ENCODE measurements at places on chromosomes 5 and 9.

DNA sequence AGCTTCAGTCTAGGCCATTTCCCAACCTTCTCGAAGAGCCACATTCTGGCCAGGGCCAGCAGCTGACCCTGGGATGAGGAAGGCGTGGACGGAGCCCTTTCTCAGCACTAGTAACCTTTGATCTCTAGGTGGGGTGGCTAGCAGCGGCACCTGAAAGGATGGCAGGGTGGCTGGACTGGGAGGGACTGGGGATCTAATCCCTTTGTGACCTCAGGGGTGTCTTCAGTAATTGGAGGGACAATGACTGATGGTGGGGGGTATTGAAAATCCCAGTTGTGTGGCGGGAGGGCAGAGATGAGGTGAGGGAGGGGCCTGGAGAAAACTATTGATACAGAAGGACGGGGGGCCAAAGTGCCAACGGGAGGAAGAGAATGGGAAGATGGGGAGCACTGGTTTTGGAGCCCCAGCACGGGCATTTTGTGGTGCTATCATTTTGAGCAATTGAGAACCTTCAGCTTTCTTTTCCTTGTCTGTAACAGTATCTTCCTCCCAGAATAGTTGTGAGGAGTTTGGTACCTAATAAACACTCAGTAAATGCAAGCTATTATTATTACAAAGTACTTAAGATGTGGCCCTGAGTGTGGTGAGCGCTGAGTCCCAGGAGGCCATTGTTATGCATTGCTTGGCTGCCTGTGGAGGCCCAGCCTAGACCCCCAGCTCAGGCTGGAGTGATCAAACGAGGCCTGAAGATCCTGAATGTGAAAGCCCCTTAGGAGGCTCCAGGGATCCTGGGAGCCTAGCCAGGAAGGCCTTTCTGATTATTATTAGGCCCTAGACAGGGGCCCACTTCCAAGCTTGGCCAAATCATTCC lies 37.3 kb upstream of the UBE2D2 start:
- DNase-seq: no peak

GRCh38 chr9:8408575-8409190 lies 609.1 kb upstream of the DMAC1 start:
- DNase-seq: no peak

DNA sequence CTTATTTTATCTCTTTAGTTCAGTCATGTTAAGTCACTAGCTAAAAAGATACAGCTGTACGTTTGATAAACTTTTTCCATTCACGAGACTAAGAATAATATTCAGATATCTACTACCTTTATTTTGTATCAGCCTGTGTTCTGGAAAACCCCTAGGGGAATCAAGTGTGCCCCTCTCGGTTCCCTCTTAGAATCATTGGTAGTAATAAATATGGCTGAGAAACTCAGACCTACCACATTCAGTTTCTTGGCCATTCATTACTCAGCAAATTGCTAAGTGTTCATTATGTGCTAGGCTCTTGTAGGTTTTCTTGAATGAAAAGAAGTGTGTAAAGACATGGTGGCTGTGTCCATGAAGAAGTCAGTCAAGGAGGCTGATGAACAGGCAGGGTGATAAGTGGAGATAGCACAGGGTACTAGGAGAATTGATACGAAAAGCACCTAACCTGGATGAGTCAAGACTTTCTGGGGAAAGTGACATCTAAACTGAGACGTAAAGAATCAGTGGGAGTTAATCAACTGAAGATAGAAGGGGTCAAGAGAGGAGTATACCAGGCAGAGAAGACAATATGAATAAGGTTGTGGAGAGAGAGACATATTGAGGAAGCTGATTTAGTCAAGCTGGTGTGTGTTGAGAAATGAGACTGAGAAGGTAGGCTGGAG lies 86.2 kb downstream of the CSNK1G3 start:
- DNase-seq: no peak

GRCh38 chr5:17192191-17192590 lies 25.2 kb upstream of the BASP1 start:
- no peak for DNase-seq

DNA sequence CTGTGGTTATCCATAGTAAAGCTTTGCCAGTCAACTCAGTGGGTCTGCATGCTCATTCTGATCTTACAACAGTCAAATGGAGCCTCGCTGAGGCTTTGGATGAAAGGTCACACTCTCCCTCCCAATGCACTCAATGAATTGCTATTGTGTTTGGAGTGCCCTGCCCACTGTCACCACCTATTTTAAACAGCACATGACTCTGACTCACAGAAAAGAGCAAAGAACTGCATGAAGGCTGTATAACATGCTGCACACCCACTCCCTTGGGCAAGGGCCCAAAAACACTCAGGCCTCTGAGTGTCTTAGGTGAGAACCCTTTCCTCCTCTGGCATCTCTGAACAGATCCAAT lies 118.7 kb upstream of the CCDC112 start:
- DNase-seq: no peak

DNA sequence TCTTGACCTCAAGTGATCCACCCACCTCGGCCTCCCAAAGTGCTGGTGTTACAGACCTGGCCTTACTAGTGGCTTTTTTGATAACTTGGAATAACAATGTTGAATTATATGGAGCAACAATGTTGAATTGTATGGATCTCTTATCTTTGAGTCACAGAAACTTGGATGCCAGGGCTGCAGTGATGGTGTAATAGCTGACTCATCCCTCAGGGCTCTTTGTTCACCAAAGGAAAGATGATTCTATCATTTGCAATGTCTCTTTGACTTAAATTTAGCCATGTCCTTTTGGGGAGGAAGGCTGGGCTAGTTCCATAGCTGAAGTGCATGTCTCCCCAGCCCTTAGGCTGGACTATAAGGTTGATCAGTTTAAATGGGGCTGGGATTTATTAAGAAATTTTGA lies 172.3 kb downstream of the PDZD2 start:
- DNase-seq: no peak

- DNase-seq: no peak
Measured at GRCh38 chr9:70492319-70492777, 77.9 kb upstream of the KLF9 start.

DNA sequence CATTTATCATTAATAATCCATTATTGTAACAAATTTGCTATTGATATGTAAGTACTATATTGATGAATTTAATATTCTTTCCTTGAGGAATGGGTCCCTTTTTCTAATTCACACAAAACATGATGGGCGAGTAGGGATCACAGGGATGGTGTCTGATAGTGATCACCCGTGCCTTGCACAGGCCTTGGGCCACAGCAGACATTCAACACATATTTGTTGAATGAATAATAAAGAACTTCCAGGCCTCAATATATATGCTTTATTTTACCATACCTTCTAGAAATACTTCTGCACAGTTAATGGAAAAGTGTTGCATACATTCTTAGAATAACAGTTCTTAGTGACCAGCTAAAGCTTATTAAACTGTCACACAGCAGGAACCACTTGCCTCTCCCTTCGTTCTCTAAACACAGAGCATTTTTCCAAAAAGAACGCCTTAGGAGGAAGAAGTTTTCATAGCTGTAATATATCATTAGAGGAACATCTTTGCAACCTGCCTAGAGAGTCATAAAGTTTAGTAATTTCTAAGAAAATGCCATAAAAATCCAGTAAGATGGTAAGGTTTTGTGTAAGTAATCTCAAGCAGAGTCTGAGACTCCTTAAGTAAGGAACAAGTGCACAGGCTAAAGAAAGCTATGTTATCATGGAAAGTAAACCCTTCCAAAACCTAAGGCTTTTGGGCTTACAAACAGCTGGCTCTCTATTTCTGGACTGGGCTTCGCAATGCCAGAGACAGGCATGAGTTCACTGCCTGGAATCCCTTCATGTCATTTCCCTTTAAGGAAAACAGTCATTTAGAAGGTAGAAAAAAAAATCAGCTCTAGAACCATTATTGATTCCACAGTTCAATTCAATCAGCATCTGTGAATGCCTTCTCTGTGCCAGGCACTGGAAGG lies 17.7 kb downstream of the TTLL11 start:
- no peak for DNase-seq

- DNase-seq: no peak
Measured at GRCh38 chr5:157963761-157964160, 104.8 kb upstream of the CLINT1 start.

GRCh38 chr9:109972026-109972882 lies 192.3 kb downstream of the PALM2AKAP2 start:
- no peak for DNase-seq

- no peak for DNase-seq
Measured at GRCh38 chr9:128499920-128500319, 4.6 kb upstream of the GLE1 start.

DNA sequence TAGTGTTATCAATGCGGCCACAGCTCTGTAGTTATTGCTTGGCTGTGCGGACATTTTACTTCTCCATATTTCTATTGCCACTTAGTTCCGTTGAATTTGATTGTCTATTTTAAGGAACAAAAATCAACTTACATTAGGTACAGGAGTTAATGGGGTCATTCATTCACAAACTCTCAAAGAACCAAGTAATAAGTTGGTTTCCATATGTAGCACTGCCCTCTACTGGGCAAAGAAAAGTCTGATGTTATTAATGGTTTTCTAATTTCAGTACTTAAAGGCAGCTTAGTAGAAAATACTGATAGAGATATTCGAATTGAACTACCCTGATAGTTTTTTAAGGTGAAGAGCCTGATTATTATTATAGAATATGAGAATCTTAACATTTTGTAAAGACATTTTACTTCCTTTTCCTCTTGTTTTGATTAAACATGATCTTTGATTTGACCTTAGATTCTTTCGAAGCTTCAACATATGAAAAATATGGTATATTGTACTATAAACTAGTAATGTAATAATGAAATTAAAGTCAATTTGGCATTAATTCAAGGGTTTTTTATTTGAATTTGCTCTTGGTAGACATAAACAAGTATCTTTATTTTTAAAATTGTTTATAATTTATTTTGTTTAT lies 119.5 kb upstream of the CTNND2 start:
- no peak for DNase-seq

GRCh38 chr9:72396247-72397091 lies 31.5 kb upstream of the ZFAND5 start:
- no peak for DNase-seq

- no peak for DNase-seq
Measured at GRCh38 chr5:35001842-35002241, 45.9 kb downstream of the AGXT2 start.

- no peak for DNase-seq
Measured at GRCh38 chr5:21693591-21693990, 1159.6 kb downstream of the CDH12 start.

DNA sequence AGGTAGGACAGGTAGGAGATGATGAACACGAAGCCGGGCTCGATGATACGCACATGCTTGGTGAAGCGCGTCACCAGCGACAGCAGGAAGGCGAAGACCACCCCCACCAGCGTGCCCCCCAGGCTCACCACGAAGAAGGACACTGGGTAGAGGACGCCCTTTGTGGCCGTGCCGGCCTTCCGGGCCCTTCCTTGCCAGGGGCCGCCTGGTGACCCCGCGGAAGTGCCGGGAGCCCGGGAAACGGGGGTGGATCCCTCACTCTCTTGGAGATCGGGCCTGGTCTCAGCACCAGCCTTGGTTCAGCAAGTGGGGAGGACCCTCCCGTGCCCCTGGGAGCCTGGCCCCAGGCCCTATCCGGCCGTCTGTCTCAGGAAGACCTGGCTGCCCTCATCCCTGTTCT lies 39.7 kb downstream of the SLC9A3 start:
- DNase-seq: no peak

DNA sequence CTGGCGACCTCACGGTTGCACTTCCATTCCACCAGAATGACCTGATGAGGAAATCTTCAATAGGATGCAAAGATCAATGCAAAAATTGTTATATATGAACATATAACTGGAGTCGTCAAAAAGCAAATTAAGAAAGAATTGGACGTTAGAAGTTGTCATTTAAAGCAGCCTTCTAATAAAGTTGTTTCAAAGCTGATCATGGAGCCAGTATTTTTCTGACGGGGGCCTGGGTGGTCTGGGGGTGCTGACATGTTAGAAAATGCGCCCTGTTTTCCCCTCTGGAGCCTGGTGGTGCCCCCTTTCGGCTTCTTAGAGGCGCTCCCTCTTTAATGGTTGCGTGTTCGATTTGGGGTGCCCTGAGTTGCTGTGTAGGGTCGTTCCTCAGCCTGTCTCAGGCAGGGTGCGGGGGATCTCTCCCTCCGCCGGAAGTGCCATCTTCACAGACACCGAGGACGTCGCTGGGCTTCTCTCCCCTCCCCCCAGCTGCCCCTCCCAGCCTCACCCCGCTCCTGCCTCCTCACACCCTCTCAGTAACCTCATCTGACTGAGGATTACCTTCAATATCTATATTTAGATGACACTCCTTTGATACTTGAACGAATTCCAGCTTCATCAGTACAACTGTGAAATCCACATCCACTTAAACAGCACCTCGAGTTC lies 18.3 kb downstream of the PTGES2 start:
- DNase-seq: no peak

DNA sequence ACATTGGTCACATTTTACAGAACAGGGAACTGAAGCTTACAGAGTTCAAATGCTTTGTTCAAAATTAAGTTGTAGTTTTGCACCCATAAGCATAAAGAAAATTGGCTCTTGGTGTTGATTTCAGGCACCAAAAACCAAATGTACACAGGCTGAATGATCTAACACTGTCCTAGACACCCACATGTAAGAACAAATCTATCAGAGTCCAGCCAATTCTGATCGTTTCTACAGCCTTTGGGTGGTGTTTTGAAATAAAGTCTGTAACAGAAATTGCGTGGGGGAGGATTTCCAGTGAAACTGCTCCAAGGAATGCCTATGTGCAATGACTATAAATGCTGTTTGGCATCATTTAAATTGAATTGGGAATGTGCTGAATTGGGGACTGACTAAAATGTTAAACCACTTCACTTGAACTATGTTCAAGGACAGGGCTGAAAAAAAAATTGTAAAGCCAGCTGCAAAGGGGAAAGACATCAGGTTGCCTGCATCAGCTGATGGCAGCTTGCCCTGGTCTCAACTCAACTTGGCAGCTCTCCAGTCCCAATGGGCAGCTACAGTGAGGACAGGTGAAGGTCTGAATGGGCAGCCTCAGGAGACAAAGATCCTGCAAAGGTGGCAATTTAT lies 92.2 kb upstream of the TRPC7 start:
- DNase-seq: no peak

DNA sequence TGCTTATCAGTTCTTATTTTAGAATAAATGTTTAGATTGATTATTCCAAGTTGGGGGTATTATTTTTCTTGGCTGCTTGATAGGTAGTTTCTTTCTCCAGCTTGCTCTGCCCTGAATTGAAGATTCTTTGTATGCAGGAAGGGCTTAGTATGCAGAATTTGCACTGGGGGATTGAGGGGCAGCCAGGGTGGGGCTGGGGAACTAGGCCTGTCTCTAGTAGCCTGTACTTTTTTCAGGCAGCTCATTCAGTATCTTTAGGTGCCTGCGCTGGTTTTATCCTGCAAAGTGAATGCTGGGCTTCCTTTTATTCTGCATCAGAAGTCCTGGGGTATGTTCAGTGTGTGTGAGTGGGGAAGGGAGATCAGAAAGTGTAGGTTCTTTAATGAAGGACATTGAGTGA lies 228.3 kb upstream of the ELL2 start:
- no peak for DNase-seq

GRCh38 chr5:68762201-68762600 lies 331.6 kb upstream of the SLC30A5 start:
- no peak for DNase-seq

GRCh38 chr9:111659691-111660090 lies 1.7 kb upstream of the GNG10 start:
- no peak for DNase-seq

GRCh38 chr9:120850315-120850714 lies 7.6 kb upstream of the PSMD5 start:
- DNase-seq: no peak

- no peak for DNase-seq
Measured at GRCh38 chr5:108196276-108196675, 185.6 kb downstream of the FBXL17 start.

All from stimulated activated CD8-positive, alpha-beta memory T cell treated with anti-CD3 and anti-CD28 coated beads, Interleukin-7, amount 100 ng/mL, for 4 hours (primary cell).